ENCODE measurements at places on chromosomes 4 and X.
A peak's percentile ranks its signal among the peaks of the same experiment; 100 is the strongest.

DNA sequence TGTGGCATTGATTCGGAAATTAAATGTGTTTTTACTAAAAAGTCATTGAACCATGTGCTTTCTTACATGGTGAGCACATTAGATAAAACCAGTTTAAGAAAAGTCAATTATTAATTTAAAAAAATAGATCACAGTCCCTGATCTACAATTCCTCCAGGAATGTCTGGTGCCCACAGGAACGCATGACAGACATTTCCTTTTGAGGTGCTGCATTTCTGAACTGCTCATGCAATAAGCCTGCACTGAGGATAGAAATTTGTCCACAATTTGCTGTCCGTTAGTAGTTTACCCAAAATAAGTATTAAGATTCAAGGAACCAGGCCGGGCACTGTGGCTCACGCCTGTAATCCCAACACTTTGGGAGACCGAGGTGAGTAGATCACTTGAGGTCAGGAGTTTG is 8.2 kb upstream of the ADAMTS3 start:
- DNase-seq, result no peak

GRCh38 chr4:183548306-183548705 is 43.4 kb downstream of the ING2 start:
- DNase-seq, result no peak

- no peak for DNase-seq
These were observed 166.7 kb upstream of the SH3RF1 start for GRCh38 chr4:169437299-169438047.

DNA sequence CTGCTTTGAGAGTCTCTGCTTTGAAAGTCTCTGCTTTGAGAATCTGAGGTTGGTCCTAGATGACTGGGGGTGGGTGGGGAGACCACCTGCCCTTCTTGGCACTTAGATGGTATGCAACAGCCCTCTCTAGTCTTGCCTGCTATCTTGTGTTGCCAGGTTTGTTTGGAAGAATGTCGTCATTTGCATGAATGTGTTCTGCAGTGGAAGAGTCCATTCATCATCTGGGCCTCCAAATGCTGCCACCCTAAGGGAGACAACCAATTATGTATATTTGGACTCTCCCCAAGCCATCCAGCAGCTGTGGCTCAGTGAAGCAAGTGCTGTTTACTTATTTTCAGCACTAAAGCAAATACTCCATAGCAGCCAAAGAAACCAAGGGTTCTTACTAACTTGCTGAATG is 44.6 kb upstream of the TRPC5OS start:
- no peak for DNase-seq

- no peak for DNase-seq
These were observed 361.9 kb upstream of the RASGEF1B start for GRCh38 chr4:81833576-81833975.

DNA sequence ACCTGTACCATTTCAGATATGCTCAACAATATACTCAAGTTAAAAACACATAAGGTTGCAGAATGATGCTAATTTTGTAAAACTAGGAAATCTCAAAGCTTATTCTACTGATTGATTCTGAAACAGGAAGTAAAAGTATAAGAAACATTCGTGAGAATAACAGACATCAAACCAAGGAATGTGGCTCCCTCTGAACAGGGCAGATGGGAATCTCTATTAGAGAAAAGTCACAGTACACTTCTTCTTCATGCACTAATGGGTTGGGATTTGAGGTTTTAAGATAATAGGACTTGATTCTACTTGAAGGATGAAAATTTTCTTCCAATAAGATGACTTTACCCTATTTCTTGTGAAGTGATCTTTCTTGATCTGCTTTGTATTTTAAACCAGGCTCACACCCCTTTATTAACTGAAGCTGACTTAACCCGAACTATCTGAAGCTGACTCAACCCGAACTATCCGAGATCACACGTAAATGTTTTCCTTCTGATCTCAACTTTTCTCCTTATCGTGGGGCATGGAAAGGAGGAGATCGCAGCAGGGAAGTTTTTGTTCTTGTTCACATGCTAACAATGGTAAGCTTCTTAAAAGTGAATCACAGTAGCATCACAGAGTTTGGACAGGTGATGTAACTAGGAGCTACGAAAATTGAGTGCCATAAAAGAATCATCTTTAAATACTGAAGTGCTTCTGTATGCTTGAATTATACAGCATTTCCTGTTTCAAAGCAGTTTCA is 363.1 kb upstream of the ZFP42 start:
- DNase-seq, result no peak

DNA sequence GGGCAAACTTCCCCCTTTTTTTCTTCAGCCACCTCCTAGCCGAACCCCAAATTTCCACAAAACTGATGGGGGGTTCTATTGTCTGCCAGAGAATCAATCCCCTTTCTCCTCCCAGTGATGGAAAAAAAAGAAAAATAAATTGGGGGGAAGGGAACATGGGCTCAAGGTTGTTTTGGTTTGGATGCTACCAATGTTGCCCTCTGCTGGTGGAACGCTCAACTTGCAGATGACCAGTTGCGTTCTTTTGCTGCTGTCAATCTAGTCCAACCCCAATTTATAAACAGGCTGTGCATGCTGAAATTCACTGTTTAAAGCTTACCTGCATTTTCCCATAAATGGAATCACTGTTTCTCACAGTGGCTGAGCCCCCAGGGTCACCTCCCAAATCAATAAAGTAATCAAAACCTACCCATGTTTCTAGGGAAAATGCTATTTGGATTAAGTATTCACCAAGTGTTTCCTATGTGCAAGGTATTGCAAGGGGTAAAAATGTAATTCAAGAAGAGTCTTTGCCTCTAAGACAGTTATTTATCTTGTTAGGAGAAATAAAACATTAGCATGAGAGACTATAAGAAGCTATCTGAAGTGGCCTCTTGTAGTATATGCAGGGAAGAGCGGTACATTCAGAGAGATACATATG is 116.7 kb upstream of the TMEM164 start:
- DNase-seq, result peak; percentile 69

DNA sequence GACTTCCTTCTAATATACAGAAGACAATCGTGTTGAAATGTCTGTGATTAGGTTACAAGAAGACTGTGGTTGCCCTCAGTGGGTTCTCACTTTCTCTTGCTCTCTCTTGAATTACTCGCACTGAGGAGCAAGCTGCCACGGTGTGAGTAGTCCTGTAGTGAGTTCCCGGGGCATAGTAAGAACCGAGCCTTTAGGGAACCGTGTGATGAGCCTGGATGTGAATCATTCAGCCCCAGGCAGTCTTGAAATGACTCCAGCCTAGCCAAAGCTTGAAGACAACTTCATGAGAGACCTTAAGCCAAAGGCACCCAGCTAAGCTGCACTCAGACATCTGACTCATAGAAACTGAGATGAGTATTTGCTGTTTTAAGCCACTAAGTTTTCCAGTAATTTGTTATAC is 292.7 kb downstream of the SPOCK3 start:
- no peak for DNase-seq

GRCh38 chr4:186669159-186669731 is 54.4 kb downstream of the FAT1 start:
- no peak for DNase-seq

GRCh38 chr4:131613824-131614216 is 1535.3 kb upstream of the PCDH10 start:
- DNase-seq, result no peak

DNA sequence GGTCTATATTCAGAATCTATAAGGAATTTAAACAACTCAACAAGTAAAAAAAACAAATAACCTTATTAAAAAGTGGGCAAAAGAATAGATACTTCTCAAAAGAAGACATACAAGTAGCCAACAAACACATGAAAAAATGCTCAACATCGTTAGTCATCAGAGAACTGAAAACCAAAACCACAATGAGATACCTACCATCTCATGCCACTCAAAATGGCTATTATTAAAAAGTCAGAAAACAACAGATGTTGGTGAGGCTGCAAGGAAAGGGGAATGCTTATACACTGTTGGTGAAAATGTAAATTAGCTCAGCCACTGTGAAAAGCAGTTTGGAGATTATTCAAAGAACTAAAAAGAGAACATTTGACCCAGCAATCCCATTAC is 201.6 kb downstream of the QDPR start:
- DNase-seq, result no peak

GRCh38 chr4:7909463-7910262 is 30.0 kb downstream of the AFAP1 start:
- no peak for DNase-seq

GRCh38 chrX:12011075-12011474 is 127.2 kb upstream of the FRMPD4 start:
- DNase-seq, result no peak

GRCh38 chrX:119755981-119756533 is 2.3 kb upstream of the SOWAHD start:
- no peak for DNase-seq

DNA sequence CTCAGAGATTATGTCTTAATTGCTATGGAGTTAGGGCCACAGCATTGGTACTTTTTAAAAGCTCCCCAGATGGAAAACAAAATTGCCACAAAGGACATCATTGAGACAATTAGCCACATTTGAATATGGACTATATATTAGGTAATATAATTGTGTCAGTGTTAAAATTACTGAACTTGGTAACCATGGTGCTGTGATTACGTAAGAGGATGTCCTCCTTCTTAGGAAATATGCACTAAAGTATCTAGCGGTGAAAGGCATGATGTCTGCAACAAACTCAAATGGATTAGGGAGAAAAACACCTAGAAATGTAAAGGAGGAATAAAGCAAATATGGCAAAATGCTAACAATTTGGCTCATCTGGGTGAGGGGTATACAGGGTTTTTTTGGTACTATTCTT is 89.9 kb upstream of the PAK3 start:
- DNase-seq, result no peak

Measured in erythroblast (primary cell).